ENCODE measurements at places on chromosomes 5 and 9.

GRCh38 chr9:89022001-89022759, 30.9 kb downstream of the S1PR3 start:
- DNase-seq = no peak

- DNase-seq = no peak
These were observed 597.4 kb upstream of the PTGER4 start for GRCh38 chr5:40082313-40082712.

DNA sequence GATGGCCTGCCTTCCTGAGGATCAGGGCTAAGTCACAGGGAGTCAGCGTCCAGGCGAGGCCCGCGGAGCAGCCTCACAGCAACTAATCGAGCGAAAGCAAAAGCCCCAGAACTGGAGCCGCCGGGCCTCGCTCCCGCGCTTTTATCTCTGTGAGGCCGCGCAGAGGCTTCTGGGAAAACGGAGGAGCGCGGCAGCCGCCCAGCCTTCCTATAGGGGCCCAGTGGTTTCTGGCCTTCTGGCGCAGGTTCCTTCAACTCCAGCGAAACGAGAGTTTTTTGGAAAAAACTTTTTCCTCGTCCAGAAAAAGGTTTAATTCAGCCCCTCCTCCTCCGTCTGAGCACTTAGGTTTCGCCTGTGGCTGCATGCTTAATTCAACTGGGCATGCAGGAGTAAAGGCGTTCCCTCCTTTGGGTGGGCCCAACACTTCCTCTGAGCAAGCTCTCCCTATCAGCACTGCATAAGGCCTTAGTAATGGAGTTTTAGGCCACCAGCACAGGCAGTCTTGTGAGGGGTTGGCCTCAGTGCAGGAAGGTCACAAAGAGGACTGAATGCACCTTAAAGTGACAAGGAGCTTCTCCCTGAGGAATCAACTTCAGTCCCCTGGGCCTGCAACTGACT, at the start of gene MEIKIN:
Gene MEIKIN, minus strand, starts transcription at position 113 of the 618 bp plus-strand sequence. CDS start 158 bp downstream, outside the sequence.
- no peak for DNase-seq

DNA sequence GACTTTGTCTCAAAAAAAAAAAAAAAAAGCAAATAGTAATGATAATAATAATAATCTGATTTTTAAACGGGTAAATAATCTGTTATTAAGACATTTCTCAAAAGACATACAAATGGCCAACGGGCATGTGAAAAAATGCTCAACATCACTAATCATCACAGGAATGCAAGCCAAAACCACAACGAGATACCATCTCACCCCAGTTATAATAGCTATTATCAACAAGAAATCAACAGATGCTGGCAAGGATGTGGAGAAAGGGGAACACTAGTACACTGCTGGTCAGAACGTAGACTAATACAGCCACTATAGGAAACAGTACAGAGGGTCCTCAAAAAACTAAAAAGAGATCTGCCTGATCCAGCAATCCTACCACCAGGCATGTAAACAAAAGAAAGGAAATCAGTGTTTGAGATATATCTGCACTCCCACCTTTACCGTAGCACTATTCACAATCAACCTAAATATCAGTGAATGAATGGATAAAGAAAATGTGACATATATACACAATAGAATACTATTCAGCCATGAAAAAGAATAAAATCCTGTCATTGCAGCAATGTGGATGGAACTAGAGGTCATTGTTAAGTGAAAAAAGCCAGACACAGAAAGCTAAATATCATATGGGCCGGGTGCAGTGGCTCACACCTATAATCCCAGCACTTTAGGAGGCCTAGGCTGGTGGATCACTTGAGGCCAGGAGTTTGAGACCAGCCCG, 24.9 kb downstream of the VAV2 start:
- DNase-seq = no peak

- DNase-seq = no peak
These were observed 249.8 kb upstream of the ARRDC3 start for GRCh38 chr5:91632871-91633270.

DNA sequence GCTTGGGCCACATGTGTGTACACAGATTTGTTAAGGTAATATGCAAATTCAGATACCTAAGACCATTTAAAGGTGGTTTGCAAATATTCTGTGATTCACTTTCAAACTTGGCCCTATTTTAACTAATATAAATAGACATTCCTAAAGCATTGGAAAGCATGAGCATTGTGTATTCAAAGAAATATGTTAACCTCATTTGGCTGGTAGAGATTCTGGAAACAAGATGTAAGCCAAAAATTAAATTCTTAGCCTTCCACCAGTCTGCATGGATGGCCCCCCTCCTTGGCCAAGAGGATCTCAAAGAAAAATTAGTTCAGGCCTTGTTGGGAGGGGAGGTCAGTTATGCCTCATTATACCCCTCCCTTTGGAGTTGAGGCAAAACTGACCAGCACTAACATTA, 38.7 kb upstream of the C6 start:
- DNase-seq = no peak

DNA sequence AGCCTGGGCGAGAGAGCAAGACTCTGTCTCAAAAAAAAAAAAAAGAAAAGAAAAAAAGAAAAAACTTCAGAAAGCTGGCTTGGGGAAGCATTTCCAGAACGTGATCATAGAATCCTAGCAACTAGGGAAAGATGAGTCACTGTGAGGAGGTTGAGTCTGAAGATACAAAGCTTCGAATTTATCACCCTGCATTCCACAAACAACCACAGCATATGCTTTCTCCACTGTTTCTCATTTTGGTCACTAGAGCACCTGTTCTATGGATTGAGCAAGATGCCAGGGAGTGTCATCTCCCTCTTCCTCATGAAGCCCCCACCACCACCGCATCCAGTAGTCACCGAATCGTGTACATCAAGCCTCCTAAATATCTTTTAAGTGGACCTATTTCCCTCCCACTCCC, 37.9 kb downstream of the SEMA5A start:
- no peak for DNase-seq

- no peak for DNase-seq
These were observed 591.4 kb downstream of the CCDC171 start for GRCh38 chr9:16143947-16144890.

- no peak for DNase-seq
These were observed 73.8 kb upstream of the SLIT3 start for GRCh38 chr5:169374761-169375160.

DNA sequence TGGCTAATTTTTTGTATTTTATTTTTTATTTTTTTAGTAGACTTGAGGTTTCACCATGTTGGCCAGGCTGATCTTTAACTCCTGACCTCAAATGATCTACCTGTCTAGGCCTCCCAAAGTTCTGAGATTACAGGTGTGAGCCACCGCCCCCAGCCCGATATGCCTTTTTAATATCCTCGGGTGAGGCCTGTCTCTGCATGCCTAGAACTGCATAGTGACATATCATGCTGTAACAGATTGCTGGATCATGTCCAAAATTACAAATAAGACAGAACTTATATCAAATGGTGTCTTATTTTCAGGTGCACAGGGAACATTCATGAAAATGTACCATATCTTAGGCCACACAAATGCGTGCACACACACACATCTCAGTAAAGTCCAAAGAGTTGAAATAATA, 39.1 kb upstream of the PJA2 start:
- DNase-seq = no peak

- no peak for DNase-seq
These were observed 40.0 kb upstream of the ABL1 start for GRCh38 chr9:130794923-130795495.

DNA sequence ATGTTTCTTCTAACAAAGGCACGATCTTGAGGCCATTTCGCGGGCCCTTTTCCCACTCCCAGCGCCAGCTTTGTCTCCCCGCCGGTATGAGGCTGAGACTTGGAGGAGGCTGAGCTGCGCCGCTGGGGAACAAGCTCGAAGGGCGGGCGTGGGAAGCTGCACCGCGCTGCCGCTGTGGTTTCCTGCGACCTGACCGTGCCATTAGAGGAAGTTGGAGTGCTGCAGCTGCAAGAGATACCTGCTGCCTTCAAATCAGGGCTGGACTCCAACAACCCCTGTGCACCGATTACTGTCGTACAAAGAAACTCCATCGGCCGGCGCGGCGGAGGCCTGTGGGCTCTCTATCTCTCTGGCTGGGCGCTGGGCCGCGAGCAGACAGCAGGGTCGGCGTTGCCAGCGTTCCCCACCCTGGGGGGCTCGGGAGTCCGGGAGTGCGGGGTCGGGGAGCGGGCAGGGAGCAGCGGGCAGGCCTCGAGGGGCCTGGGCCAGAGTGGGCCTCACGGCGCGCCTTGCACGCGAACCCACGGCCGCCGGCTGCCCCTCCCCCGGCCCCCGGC, 1.3 kb upstream of the ERBIN start:
- DNase-seq = peak; percentile 94

DNA sequence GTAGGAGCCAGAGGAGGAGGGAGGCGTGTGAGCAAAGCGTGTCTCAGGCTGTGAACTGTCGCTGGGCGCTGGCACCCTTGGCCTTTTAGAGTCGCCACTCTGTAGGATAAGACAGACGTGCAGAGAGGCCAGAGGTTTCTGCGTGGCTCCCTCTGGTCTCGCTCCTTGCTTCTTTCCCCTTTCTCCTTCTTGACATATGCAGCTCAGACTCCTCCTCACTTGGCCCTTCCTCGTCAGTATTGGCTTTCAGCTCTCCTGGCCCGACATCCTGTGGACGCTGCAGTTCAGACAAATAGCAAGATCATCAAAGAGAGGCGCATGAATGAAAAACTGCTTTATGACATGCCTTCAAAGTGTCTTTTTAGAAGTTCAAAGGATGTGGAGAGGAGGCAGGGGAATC, 116.8 kb upstream of the SPRY4 start:
- no peak for DNase-seq

GRCh38 chr5:593511-593910, 18.6 kb upstream of the CEP72 start:
- no peak for DNase-seq

DNA sequence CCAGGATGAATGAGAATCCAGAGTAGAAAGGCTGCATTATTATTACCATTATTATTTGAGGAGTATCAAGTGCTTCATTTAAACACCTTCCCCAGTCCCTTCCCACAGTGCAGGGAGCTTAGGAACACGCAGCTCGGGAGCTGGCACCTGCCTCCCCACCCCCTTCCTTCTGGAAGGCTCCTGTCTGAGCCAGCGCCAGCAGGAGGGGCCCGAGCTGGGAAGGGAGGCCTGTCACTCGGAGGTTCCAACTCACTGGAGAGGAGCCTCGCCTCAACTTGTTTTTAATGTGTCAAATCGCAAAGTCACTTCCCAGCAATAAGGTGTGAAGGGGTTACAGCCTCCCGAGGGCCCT, 156.4 kb upstream of the IRX4 start:
- DNase-seq = no peak

- DNase-seq = no peak
These were observed 19.8 kb downstream of the SLC6A18 start for GRCh38 chr5:1244976-1245375.

Measured in suppressor macrophage (primary cell).